A673 (cell line): ENCODE measurements at places on chromosomes 4 and X.

DNA sequence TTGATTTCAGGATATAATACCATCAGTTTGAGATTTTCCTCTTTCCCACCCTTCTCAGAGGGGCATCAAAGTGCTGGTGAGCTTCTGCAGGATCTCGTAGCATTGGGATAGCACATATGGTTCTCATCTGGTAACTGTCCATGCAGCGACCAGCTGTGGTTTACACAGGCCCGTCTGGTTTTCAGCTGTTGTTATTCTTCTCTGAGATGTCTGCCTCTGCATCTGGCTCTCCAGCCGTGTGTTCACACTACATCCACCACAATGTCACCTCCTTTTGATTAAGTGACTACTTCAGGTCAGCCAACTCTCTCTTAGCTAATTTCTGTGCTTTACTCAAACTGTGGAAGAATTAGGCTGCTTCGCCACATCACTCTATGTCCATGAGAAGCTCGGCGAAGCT is 676.7 kb upstream of the TENM3 start:
- no peak for DNase-seq

DNA sequence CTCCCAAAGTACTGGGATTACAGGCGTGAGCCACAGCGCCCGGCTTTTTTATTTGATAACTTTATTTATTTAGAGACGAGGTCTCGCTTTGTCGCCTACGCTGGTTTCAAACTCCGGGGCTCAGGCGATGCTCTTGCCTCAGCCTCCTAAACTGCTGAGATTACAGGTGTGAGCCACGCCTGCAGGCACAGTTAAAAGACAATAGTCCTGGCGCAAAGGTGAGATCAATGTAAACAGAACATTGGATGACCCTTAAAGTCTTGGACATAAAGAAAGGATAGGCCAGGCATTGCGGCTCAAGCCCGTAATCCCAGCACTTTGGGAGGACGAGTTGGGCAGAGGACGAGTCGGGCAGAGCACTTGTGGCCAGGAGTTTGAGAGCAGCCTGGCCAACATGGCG is 2.8 kb upstream of the TXLNG start:
- no peak for DNase-seq

DNA sequence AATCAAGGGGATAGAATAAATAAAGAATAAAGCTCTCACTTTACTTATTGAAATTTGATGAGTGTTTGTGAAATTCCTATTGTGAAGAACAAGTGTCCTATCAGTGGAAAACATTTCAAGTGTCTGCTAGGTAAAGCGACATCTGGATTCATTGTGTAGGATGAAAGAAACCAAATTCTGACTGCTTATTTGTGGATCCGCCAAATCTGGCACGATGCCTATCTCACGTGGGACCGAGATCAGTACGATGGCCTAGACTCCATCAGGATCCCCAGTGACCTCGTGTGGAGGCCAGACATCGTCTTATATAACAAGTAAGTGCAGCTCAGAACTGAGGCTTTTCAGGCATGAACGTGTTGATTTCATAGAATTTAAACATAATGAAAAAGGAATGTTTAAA is 1.9 kb downstream of the CHRNA9 start:
- DNase-seq: no peak

DNA sequence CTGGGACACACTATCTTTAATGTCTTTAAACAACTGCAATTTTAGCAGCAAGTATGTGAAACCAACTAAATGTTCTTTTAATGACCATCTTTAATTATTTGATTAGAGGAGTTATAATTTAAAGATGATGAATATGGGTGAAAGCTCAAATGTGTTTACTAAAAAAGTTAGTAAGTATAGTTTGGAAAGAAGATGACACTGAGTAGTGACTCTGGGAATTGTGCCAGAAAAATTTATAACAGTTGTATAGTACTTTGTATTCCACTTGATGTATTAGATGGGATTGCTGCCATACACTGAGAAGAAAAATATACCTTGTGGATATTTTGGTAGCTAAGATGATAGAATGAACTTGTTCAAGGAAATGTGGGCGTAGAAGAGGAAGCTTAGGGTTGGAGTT is 19.5 kb upstream of the PACRGL start:
- DNase-seq: no peak

- peak; percentile 23 for DNase-seq
These were observed 11.4 kb upstream of the NYX start for GRCh38 chrX:41435708-41436107.

DNA sequence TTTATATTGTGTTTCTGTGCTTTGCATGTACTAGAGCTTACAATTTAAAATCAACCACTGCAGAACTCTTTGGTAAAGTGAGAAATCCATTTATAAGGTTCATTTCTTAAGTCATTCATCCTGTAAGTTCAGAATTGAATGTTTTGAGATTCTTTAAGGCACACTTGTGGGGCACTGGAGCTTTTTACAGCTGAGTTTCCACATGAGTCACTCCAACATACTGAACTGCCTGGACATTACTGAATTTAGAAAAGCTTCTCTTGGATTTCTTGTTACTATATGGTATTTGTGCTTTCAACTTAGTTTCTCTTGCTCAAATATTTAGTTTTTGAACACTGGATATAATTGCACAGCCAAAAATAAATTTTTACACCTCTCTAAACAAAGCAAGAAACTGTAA is 226.3 kb downstream of the PACRGL start:
- no peak for DNase-seq

- DNase-seq: no peak
These were observed 298.0 kb upstream of the FAT1 start for GRCh38 chr4:187021436-187022205.

DNA sequence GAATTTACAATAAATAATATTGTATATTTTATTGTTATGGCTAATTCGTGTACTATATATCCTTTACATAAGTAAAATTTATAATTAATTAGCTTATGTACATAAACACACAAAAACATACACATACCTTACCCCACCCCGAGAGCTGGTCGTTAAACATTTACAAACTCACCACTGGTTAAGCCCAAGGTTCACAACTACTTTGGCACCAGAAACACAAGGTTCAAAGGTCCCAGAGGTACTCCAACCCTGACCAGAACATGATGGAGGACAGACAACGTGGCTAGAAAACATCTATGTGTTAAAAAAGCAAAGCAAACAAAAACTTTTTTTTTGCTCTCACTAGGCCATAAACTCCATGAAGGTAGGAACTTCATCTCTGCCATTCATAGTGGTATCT is 37.7 kb downstream of the SLC25A5 start:
- no peak for DNase-seq

DNA sequence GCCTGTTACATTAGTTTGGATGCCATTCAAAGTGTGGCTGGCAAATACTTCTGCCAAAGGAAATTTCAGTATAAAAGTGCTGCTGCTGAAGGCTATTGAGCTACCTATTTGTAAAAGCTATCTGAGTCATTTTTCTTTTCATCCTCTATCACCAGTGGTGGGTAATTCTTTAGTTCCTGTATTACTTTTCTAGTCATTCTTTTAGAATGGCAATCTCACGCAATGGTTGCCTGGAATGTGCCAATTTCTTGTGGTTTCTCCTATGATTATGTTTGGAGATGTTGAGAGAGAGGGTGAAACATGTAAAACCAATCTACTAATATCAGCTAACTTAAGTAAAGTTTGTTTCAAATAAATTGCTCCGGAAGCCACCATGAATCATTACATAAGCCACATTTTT is 685.0 kb downstream of the RAPGEF2 start:
- peak; percentile 60 for DNase-seq

- no peak for DNase-seq
These were observed 84.9 kb downstream of the ARHGAP6 start for GRCh38 chrX:11580789-11581188.

GRCh38 chrX:22148565-22148964 is 116.4 kb downstream of the PHEX start:
- DNase-seq: no peak

GRCh38 chr4:99047710-99048109 is 40.9 kb downstream of the ADH5 start:
- DNase-seq: no peak

DNA sequence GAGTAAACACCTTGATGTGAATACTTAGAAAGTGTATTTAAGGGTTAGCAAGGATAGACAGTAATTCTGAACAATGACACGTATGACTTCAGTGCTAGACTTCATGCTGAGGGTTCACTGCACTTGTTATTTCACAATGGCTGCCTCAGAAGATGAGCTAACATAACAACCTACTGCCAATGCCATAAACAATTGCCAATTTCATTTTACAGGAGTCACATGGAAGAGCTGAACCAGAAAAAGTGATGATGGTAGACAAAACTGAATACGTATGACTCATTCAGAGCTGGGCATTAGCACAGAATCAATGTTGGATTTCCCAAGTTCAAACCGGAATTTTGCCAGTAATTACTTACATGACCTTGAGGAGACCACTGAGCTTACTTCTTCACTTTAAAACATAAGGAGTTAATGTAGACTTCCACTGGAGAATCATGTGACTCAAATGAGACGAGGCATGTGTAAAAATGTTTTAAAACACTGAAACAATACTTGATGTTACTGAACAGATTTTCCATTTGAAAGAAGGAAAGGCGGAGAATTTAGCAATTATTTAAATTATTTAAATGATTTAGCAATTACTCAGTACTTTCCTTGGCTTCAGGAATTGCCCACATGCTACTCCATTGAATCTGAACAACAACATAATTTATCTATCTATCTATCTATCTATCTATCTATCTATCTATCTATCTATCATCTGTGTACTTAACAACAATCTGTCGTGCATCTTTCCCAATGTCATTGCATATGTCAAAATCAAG is 868.5 kb upstream of the SLIT2 start:
- DNase-seq: peak; percentile 2

DNA sequence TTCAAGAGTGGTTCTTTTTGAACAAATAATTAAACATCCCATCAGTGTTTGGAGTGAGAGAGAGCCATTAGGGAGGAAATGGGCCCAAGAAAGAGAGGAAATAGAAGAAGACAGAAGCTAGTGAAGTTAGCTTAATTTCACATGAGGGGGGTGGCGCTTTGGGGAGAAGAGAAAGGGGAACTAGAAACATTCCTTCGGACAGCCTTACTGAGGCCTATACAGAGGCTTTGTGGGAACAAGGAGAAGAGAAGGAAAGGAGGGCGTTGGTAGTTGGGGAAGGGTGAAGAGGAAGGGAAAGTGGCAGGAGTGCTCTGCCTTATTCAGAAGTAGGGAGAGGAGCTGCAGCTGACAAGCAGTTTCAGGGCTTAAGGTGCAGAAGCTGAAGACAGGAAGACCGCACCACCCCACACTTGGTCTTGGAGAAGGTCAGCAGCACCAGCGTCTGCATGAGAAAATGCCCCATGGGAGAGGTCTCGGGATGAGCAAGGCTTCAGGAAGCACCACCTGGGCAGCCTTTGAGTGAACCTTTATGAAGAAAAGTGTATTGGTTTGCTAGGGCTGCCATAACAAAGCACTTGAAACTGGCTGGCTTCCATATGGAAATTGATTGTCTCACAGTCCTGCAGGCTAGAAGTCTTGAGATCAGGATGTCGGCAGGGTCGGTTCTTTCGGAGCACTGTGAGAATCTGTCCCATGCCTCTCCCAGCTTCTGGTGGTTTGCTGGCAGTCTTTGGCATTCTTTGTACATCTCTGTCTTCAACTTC is 85.1 kb downstream of the KIT start:
- DNase-seq: no peak

GRCh38 chr4:84319124-84319523 is 180.0 kb downstream of the NKX6-1 start:
- DNase-seq: peak; percentile 4

- DNase-seq: no peak
These were observed 285.4 kb upstream of the BOD1L1 start for GRCh38 chr4:13912966-13913365.

DNA sequence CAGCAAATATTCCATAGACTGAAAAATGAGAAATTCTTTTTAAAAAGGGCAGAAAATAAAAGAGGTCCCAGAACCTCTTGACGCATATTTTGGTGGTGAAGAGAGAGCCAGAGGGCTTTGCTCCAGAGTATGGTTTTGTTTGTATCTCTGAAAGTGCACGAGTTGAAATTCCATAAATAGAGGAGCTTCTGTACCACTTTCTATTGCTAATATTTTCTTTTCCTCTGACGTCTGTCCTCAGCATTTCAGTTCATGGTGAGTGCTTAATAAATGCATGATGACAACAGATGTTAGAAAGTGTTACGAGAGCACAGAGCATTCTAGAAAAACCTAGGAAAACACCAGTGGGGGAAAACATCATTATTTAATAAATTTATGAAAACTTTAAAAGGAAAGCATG is 145.6 kb downstream of the AMELX start:
- no peak for DNase-seq

DNA sequence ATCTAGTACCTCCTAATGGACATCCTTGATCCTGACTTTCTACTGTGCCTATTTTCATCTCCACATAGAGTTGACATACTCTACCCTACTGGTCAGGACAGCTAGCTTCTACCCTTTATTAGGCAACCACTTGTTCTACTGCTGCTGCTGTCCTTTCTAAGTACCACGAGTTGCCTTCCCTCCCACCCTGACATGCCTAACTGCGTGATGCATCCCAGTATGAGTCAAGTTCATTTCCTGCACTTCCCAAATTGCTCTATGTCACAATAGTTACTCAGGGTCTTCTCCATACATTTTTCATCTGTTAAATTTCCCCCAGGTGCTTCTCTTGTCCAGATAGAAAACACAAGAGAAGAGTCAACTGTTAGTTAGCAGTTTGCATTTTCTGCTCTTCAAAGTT is 133.4 kb downstream of the TBC1D19 start:
- peak; percentile 50 for DNase-seq

DNA sequence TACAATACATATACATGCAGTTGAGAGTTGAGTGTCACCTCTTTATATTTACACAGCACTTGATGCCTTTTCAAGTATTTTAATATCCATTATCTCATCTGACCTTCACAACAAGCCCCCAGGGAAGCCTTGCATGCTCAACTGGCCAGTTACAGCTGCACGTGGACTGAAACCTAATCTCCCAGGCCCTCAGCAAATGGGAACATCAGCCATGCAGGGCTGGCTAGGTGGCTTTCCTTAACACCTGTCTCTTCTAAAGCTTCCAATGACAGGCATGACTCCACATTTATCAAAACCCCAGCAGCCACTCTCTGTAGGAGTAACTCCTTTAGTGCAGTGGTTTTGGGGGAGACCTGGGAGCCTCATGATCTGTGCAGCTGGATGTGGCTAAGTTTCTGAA is 56.4 kb downstream of the PHKA2 start:
- DNase-seq: no peak

- DNase-seq: no peak
These were observed 2.5 kb downstream of the CCDC110 start for GRCh38 chr4:185468999-185469398.

DNA sequence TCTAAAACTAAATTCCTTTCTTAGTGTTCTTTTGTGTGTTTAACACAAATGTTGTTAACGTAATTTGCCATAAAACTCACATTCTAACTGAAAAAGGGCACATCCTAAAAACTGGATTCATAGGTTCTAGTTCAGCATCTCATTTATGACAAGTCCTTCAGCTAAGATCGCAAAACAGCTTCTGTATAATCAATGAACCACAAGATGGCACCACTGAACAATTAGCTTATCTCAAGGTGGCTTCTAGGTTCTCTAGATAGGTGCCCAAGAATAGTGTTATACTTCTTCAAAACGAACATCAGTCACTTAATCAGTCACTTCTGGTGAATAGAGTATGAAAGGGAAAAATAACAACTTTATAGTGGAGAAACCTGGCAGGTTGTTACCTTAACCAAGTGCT is 54.3 kb downstream of the NRK start:
- DNase-seq: peak; percentile 26
